ENCODE measurements at places on chromosomes 13 and 19. TPM values are rescaled to one million over a fixed set of nuclear protein-coding genes. Genes with fewer than 3 reads are reported as not detected.

Gene MRPS12
- total RNA-seq, result 67.9 TPM

- no peaks in the 10 kb centered on the region for H3K27me3 ChIP-seq
- H3K4me3 ChIP-seq, result peak overlapping the region; percentile 97
- peak; percentile 93 for DNase-seq
Observed at GRCh38 chr13:101449790-101450748, 2.4 kb upstream of the ITGBL1 start.

GRCh38 chr13:39370554-39370953 is 232.4 kb downstream of the LHFPL6 start:
- H3K4me3 ChIP-seq, result no peak overlapping the region
- H3K36me3 ChIP-seq, result no peaks in the 10 kb centered on the region
- peaks cover 22% of the 10 kb centered on the region for H3K4me1 ChIP-seq

Gene KLK14
- 0.21 TPM for total RNA-seq

DNA sequence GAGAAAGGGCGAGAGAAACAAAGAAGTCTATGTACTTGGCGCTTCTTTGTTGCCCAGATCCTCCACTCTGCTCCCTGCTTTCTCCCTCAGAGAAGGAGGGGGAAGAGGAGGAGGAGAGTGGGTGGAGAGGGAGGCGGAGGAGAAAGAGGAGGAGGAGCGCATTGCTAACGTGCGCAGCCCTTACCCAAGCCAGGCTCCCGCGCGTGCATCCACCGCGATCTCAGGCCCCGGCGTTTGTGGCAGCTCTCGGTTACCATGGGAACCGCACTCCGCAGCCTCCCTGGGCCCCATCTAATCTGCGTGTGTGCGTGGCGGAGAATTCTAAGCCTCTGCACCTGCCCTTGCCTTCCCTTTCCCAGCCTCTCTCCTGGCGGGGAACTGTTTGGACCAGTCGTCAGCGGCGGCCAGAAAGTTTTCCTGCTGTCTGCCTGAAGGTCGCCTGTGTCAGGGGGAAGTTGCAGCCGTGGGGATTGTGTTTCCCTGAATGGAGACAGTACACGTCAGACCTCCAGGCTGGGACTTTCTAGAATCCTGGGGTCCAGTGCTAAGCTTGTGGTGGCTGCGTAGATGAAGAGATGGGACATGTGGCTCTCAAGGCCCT is at the start of gene ERICH6B:
ERICH6B (minus strand) TSS at position 239 of the 601 bp plus-strand sequence. CDS start 18,734 bp downstream, outside the sequence.
- peak; percentile 3 for DNase-seq
- no peaks in the 10 kb centered on the region for H3K4me1 ChIP-seq
- peaks cover 31% of the 10 kb centered on the region for H3K27me3 ChIP-seq

Gene JSRP1
- total RNA-seq, result 0.91 TPM

Gene OR7A5
- not detected for total RNA-seq

Gene LGALS4
- not detected for total RNA-seq

GRCh38 chr13:87356314-87356713 is 314.9 kb upstream of the SLITRK5 start:
- no peaks in the 10 kb centered on the region for H3K4me1 ChIP-seq
- no peak for DNase-seq
- H3K27ac ChIP-seq, result no peak overlapping the region
- H3K4me3 ChIP-seq, result no peak overlapping the region
- H3K36me3 ChIP-seq, result no peaks in the 10 kb centered on the region
- no peaks in the 10 kb centered on the region for H3K27me3 ChIP-seq

GRCh38 chr13:34358811-34359513 is 541.0 kb downstream of the RFC3 start:
- DNase-seq, result peak; percentile 94
- peak overlapping the region; percentile 88 for H3K27ac ChIP-seq
- peak overlapping the region; percentile 55 for H3K4me3 ChIP-seq

- H3K36me3 ChIP-seq, result no peaks in the 10 kb centered on the region
Observed at GRCh38 chr13:40213779-40214178, 452.7 kb downstream of the FOXO1 start.

- H3K27me3 ChIP-seq, result peaks cover 3% of the 10 kb centered on the region
- H3K4me1 ChIP-seq, result peaks cover 9% of the 10 kb centered on the region
- DNase-seq, result no peak
- H3K36me3 ChIP-seq, result no peaks in the 10 kb centered on the region
Observed at GRCh38 chr19:4368128-4368820, 24.9 kb downstream of the MPND start.

Gene PABPC3
- 0.31 TPM for total RNA-seq

Gene MRPL57
- 22.8 TPM for total RNA-seq

DNA sequence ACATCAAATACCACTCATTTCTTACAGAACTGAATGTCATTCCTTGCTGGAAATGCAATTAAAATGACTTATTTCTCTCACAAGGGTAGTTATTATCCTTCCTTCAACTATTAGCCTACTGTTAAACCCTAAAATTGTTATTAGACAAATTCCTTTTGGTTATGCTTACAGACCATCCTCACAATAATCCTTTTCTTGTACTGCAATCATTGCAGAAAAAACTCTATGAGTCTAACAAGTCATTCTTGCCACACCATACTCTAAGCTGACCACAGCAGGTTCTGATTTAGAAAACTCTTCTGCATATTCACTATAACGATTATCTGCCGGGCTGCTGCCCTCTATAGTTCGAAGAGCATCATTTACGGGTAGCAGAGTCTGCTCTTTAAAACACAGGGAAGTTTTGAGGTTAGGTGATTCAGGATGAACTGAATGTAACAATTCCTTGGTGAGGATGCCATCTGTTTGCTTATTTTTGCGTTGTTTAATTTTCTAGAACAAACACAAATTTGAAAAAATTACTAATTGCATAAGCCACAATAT is 38.2 kb downstream of the MTMR6 start:
- peak overlapping the region; percentile 30 for H3K27ac ChIP-seq
- DNase-seq, result peak; percentile 60
- no peak overlapping the region for H3K4me3 ChIP-seq
- H3K27me3 ChIP-seq, result no peaks in the 10 kb centered on the region

DNA sequence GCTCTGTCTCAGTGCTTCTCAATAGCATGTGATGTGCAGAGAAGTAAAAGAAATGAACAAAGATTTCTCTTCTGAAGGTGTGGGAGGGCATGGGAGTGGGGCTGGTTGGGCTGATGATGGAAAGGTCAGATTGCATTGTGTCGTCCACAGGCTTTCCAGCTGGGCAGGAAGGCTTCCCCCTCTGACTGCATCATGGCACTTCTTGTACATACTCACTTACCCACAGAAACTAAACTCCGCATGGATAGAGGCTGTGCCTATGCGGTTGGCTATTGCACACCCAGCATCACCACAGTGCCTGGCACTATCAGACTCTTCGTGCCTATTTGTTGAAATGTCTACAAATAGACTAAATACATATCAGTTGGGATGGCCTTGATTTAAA is 24.4 kb upstream of the TNFSF11 start:
- DNase-seq, result no peak
- no peaks in the 10 kb centered on the region for H3K4me1 ChIP-seq
- H3K27ac ChIP-seq, result no peak overlapping the region
- H3K4me3 ChIP-seq, result no peak overlapping the region

DNA sequence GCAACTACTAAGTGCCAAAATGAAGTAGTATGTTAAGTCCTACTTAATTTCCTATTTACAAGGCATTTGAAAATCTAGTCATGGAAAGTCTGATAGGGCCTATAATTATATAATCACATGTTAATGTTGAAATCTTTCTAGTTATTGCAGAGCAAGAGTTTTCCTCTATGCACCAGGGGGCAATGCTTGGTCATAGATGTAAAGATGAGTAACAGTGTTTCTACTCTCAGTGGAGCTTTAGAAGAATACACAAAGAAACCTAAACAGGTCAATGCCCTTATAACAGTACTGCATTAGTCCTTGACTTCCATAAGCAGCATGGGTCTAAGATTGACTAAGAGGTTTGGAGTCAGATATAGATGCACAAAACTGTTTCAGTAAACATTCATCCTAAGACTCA is 218.7 kb downstream of the KCTD12 start:
- peaks cover 3% of the 10 kb centered on the region for H3K27me3 ChIP-seq
- no peak overlapping the region for H3K27ac ChIP-seq
- no peak overlapping the region for H3K4me3 ChIP-seq
- DNase-seq, result peak; percentile 48
- no peaks in the 10 kb centered on the region for H3K36me3 ChIP-seq

GRCh38 chr19:35000647-35001501 is 751 bp downstream of the GRAMD1A start:
- peaks cover 16% of the 10 kb centered on the region for H3K36me3 ChIP-seq
- H3K27me3 ChIP-seq, result no peaks in the 10 kb centered on the region
- peak; percentile 23 for DNase-seq
- H3K27ac ChIP-seq, result peak overlapping the region; percentile 89
- H3K4me1 ChIP-seq, result peaks cover 45% of the 10 kb centered on the region

DNA sequence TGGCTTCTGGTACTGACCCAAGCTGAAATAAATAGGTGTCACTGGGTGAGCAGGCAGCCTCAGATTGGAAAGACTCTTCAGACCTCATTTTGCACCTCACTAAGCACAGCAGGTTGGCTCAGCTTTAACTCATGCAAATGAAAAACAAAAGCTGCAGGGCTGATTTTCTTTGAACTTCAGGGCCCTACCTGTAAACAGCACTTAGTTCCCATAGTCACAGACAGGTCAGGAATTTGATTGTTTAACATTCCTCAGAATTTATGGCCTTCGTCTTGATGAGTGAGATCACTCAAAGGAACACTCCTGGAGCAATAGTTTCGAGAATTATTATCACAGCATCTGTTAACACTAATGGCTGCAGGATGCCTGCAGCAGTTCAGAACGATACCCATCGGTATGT is 718.5 kb downstream of the EFNB2 start:
- no peak overlapping the region for H3K27ac ChIP-seq
- H3K4me1 ChIP-seq, result no peaks in the 10 kb centered on the region
- H3K4me3 ChIP-seq, result no peak overlapping the region
- H3K27me3 ChIP-seq, result peaks cover 2% of the 10 kb centered on the region
- no peaks in the 10 kb centered on the region for H3K36me3 ChIP-seq

GRCh38 chr13:20911037-20911436 is 8.5 kb upstream of the XPO4 start:
- peaks cover 18% of the 10 kb centered on the region for H3K27me3 ChIP-seq
- no peak overlapping the region for H3K27ac ChIP-seq
- no peaks in the 10 kb centered on the region for H3K4me1 ChIP-seq

DNA sequence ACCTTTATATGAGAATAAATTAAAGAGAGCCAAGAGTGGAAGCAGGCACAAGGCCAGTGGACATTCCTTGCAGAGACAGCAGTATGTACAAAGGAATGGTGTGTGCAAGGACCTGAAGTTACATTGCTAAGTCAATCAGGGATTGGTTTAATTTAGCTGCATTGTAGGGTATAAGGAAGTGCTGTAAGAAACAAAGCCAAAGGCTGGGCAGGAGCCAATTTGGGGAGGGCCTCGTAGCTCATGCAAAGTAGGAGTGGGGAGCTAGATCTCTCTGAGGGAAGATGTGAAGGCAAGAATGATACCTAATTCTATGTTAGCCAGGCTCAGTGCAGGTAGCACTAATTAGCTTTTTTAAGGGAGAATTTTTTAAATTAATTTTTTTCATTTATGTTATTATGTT is 76.7 kb downstream of the SLAIN1 start:
- H3K27me3 ChIP-seq, result 0 out of 2 replicates have a peak, but pooled peaks cover 4% of the 10 kb centered on the region
- H3K27ac ChIP-seq, result no peak overlapping the region
- H3K4me3 ChIP-seq, result no peak overlapping the region
- H3K36me3 ChIP-seq, result no peaks in the 10 kb centered on the region
- no peak for DNase-seq

DNA sequence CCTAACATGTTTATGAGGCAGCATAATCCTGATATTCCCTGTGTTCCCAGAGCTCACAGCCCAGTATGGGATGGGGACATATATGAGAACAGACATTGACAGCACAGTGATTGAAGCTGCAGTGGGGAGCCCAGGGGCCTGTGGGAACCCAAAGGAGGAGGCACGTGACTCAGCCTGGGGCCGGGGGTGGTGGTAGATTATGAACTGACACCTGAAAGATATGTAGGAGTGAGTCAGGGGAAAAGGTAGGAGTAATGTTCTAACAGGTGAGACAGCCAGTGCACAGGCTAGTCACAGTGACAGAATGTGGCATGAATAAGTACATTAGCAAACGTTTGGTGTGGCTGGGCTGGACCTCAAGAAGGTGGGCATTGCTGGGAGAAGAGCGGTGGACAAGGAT is 29.0 kb downstream of the CKM start:
- peaks cover 41% of the 10 kb centered on the region for H3K36me3 ChIP-seq
- no peak overlapping the region for H3K27ac ChIP-seq
- no peak for DNase-seq
- no peak overlapping the region for H3K4me3 ChIP-seq

Gene CEACAM16
- not detected for total RNA-seq

Gene FXYD1
- 2.1 TPM for total RNA-seq

- no peaks in the 10 kb centered on the region for H3K4me1 ChIP-seq
- H3K27me3 ChIP-seq, result peaks cover 4% of the 10 kb centered on the region
- peak; percentile 45 for DNase-seq
- no peaks in the 10 kb centered on the region for H3K36me3 ChIP-seq
Observed at GRCh38 chr19:33804021-33804799, 7.5 kb downstream of the KCTD15 start.

DNA sequence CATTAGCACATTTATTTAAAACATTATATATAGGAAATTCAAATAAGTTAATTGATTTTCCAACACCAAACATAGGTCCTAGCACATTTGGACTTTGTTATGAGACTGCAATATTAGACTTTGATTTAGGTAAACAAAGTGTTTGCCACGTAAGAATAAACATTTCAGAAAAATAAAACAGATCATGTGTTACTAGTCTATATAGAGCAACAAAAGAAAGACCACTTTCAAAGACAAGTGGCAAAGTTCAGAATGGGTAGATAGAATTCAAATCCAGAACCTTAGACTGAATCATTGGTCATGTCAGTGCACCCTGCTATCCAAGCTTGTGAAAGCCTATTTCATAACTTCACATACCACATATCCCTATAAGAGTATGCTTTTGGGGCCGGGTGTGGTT is 66.7 kb upstream of the PRR20A start:
- H3K27ac ChIP-seq, result no peak overlapping the region
- no peaks in the 10 kb centered on the region for H3K4me1 ChIP-seq
- DNase-seq, result no peak

Gene WDR88
- total RNA-seq, result not detected

DNA sequence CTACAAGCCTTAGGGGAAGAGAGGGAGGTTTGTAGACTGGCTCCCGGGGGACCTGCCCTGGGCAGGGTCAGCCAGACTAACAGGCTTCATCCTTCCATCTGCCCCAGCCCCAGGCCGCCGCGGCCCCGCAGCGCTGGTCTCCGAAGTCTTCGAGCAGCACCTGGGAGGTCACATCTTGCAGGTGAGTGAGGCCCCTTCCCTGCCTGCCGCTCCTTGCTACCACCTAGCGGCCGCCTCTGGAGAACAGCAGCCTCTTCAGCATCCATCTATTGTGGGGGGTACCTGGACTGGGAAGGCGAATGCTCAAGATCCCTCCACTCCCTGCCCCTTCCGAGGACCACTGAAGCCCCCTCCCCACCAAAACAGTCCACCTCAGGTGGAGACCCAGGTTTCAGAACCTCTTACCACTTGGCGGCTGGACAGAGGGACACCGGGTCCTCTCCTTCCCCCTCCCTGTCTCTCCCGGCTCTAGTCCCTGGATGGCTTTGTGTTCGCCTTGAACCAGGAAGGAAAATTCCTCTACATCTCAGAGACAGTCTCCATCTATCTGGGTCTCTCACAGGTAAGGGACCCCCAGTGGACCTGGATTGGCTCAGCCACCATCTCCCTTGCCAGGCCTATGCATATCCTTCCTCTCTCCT is 12.7 kb downstream of the NPAS1 start:
- no peak for DNase-seq
- no peaks in the 10 kb centered on the region for H3K36me3 ChIP-seq
- H3K27me3 ChIP-seq, result peaks cover 9% of the 10 kb centered on the region
- H3K4me3 ChIP-seq, result no peak overlapping the region
- H3K27ac ChIP-seq, result no peak overlapping the region

GRCh38 chr13:102774214-102774568 is 605 bp upstream of the TEX30 start:
- no peak for DNase-seq
- peak overlapping the region; percentile 91 for H3K27ac ChIP-seq
- no peaks in the 10 kb centered on the region for H3K27me3 ChIP-seq

Gene CKM
- total RNA-seq, result not detected

Data from HFFc6 (cell line).